T-helper 17 cell (primary cell): ENCODE measurements at places on chromosomes 3 and 15.

GRCh38 chr15:78315686-78316282 is 16.4 kb upstream of the SKIC8 start:
- DNase-seq: no peak

GRCh38 chr3:27130796-27131195 is 238.4 kb downstream of the NEK10 start:
- DNase-seq: no peak

DNA sequence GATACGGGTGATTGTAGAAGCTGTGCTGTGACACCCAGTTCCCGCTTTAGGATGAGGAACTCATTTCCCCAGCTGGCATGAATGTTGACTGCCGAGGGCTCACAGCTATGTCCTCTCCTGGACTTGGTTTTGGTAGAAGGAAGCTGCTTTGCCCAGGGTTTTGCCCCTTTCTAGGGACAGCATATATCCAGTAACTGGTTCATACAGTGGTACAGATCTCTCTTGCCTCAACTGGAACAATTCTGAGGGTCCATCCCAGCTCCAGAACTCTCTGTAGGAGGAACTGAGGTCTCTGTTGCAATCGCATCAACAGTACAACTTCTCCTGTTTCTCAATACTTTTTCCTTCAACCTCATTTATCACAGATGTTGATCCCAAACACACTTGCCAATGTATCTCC is 54.5 kb upstream of the FNDC3B start:
- no peak for DNase-seq

DNA sequence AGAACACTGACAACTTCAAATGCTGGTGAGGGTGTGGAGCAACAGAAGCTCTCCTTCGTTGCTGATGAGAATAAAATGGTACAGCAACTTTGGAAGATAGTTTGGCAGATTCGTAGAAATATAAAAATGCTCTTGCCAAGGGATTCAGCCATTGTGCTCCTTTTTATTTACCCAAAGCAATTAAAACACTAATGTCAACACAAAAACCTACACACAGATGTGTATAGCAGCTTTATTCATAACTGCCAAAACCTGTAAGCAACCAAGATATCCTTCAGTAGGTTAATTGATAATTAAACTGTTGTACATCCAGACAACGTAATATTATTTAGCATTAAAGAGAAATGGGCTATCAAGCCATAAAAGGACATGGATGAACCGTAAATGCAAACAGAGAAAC is 37.8 kb upstream of the LSAMP start:
- DNase-seq: no peak

GRCh38 chr15:52745326-52746161 is 44.6 kb downstream of the ONECUT1 start:
- no peak for DNase-seq

- DNase-seq: peak; percentile 37
Observed at GRCh38 chr3:172332256-172333041, 115.8 kb downstream of the GHSR start.

DNA sequence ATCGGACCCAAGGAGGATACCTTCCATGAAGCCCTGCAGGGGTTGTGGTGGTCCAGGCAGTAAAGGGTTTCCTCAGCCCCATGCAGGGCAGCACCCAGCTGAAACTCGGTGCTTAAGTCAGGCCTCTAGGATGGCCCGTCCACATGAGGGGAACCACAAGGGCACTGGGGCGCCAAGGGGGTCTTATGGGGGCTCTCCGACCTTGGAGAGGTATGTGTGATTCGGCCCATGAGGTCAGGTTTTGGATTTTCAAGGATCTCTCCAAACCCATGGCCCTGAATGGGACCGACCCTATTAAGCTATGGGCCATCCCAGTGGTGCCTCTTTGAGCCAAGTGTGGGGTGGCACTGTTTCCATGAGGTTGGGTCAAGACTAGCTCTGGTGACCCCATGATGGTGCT is 233.3 kb downstream of the SNRPN start:
- DNase-seq: no peak

DNA sequence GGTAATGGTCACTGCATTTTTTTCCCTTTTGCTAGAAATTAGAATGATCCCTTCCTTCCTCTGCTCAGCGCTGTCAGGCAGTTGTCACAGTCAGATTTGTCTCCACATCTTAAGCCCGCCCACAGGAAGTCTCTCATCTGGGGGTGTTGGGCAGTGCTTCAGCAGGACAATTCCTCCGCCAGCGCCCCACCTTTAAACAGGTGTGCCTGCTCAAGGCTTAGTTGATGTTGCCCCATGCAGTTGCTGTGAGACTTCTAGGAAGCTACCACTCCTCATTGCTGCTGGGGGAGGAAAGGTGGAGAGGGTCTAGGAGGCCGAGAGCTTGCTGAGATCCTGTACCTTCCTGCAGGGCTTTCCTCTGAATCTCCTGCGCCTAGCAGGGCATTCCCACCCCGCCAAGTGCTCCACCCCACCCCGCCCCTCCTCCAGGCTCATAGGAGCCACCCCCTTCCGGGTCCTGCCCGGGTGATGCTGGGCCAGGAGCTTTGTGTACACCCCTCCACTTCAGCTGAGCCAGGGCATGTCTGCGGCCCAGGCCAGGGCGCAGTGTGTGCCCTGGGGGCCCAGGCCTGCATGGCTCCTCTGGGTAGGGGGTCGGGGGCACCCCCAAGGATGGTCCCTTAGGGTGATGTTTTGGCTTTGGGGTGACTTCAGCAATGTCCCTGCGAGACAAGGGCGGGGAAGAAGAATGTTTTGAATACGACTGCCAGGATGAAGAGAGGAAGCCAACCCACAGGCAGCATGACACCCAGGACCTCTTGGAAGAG is 68.7 kb downstream of the TRAK1 start:
- DNase-seq: no peak

- no peak for DNase-seq
Observed at GRCh38 chr15:38748710-38749109, 184.1 kb upstream of the RASGRP1 start.

DNA sequence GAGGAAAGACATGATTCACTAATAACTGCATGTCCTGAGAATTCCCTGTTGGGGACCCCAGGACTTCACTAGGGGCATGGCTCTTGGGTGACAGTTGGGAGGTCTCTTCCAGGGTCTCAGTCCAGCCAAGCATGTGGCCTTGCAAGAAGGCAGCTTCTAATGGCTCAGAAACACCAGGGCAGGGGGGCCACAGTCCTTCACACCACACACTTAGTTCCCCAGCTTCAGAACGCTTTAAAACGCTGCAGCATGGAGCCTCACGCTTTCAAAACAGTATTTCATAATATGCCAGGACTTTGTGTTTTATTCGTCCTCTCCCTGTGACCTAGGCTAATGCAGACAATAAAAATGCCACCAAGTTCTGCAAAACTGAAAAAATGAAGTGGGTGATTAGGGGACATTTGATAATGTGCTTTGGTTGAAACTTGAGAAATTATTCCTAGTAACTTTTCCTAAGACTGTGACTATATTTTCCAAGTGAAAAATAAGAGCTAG is 48.4 kb upstream of the LIMD1 start:
- no peak for DNase-seq

DNA sequence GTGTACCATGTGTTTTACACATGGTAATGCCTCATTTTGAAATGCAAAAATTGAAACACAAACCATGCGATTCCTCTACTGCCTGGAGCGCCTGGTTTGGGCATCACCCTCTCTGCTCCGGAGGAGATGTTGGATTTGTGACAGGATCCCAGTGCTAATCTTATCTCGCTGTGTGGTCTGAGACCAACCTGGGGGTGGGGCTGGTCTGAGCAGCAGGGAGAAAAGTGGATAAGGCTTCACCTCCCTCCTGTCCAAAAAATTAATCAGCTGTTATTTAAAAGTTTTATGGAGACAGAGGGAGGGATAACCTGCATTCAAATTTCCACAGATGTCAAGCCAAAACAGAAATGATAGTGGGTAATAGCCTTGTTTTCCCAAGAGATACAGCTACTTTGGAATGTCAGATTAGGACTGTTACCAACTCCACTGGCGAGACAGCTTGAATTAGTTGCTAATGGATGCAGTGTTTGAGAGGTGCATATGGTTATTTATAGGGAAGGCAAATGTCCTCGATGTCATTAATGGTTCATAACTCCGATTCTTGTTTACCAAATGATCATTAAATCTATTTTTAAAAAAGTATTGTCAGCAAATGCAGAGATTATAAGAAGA is 54.0 kb upstream of the SKOR1 start:
- DNase-seq: no peak

- no peak for DNase-seq
Observed at GRCh38 chr15:93645594-93645993, 556.6 kb upstream of the RGMA start.

GRCh38 chr3:58059349-58060321 is 51.4 kb downstream of the FLNB start:
- no peak for DNase-seq

DNA sequence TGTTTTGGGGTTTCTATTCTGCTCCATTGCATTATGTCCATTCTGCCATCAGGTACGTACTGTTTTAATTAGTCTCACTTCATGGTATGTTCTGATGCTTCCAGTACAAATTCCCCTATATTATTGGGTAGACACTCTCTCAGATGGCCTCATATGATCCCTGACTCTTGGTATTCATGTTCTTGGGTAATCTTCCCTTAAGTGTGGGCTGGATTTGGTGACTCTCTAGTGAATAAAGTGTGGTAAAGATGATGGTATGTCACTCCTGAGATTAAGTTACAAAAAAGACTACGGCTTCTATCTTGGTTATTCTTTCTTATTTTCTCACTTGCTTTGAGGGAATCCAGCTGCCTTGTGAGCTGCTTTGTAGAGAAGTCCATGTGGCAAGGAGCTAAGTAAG is 89.6 kb upstream of the TBC1D5 start:
- no peak for DNase-seq

GRCh38 chr3:71206305-71207165 is 377.0 kb downstream of the FOXP1 start:
- DNase-seq: no peak

- DNase-seq: no peak
Observed at GRCh38 chr3:193346259-193346658, 32.3 kb downstream of the ATP13A5 start.

GRCh38 chr3:150763841-150764483 is 993 bp upstream of the SIAH2 start:
- peak; percentile 24 for DNase-seq

GRCh38 chr3:123036352-123037014 is 8.9 kb upstream of the SEMA5B start:
- no peak for DNase-seq

- no peak for DNase-seq
Observed at GRCh38 chr3:10437272-10437994, 68.0 kb downstream of the ATP2B2 start.

GRCh38 chr15:48975472-48976419 is 12.0 kb upstream of the SHC4 start:
- peak; percentile 55 for DNase-seq

DNA sequence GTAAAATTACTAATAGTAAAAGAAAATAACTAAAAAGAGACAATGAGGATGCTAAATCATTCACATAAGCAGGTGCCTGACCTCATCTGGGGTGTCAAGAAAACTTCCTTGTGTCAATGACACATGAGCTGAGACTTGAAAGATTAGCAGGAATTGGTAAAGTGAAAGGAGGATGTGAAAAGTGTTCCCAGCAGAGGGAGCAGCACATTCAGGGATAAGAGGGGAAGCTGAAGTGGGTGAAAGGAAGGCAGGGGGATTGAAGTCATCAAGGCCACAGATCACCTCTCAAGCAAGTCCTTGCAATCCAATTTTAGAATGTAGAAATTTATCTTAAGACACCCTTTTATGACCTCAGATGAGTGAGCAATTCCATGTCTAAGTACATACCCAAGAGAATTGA is 60.2 kb upstream of the ACP3 start:
- DNase-seq: no peak

GRCh38 chr15:101193120-101193644 is 58.7 kb downstream of the CHSY1 start:
- no peak for DNase-seq

DNA sequence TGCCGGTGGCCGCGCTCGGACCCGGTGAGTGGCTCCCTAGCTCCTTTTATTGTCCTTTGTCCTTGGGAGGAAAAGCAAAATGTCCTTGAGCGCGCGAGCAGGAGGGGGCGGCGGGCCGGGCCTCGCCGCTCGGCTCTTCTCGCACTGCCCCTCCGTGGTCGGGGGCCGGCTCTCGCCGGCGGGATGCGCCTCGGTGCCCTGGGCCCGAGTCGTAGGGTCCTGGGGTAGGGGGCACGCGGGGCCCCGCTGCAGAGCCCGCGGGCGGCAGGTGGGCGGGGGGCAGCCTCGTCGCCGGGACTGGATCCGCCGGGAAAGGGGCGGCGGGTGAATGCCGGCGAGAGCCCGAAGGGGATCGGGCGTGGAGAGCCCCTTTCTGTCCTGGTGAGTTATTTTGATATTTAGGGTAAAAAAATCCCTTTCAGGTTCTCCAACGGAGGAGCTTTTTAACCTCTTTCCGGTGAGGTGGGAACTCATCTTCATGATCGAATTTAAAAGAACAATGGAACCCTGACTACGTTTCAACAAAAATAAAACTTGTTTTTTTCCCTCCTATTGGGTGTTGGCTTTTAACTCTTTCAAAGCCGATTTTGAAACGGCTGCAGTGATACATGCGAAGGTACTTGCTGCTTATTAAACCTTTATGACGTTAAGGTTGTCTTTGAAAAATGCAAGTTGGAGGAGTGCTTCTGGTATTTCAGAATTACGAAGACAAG is 16.8 kb upstream of the CHD2 start:
- peak; percentile 29 for DNase-seq

- DNase-seq: no peak
Observed at GRCh38 chr3:77887611-77888010, 847.7 kb downstream of the ROBO2 start.

DNA sequence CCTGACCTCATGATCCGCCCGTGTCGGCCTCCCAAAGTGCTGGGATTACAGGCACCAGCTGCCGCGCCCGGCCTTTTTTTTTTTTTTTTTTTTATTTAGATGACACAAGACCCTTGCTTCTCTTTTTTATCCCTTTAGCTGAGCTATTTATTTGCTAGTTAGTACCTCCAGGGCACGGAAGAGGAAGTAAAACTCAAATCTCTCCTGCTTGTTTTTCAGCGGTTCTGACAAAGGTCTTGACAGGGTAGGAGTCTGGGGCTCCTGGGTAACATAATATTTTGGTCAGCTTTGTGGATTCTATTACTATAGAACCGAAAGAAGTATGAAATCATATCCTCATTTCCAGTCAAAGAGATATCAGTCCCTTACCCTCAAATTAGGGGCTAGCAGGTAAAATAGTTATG is 44.0 kb upstream of the ETV5 start:
- DNase-seq: no peak

GRCh38 chr3:69472093-69472492 is 86.2 kb upstream of the FRMD4B start:
- DNase-seq: no peak

GRCh38 chr3:159584421-159584820 is 404.2 kb upstream of the IL12A start:
- no peak for DNase-seq

GRCh38 chr3:8739757-8740504 is 6.3 kb downstream of the CAV3 start:
- no peak for DNase-seq
